Ecto neural progenitor cell (in vitro differentiated cells): ENCODE measurements at places on chromosomes 7 and 10.
A peak's percentile ranks its signal among the peaks of the same experiment; 100 is the strongest.

DNA sequence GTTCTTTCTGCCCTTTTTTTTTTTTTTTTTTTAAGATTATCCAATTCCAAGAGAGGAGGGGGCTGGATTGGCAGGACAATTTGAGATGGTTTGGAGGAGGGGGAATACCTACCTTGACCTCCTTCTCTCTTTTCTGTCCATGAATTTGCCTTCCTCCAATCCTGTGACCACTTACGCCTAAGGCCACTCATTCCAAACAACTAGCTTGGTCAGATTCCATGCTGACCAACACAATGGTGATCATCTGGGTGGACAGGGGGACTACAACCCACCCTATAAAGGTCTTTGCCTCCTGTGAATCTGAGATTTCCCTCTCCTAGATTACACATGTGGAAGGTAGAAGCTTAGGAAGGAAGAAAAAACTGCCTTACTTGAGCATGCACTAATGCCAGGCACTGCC, 2.3 kb upstream of the LDB1 start:
- DNase-seq = no peak

- no peak for DNase-seq
Observed at GRCh38 chr7:79011921-79012320, 441.5 kb downstream of the MAGI2 start.

- DNase-seq = no peak
Observed at GRCh38 chr7:108008827-108009226, 5.9 kb upstream of the LAMB1 start.

DNA sequence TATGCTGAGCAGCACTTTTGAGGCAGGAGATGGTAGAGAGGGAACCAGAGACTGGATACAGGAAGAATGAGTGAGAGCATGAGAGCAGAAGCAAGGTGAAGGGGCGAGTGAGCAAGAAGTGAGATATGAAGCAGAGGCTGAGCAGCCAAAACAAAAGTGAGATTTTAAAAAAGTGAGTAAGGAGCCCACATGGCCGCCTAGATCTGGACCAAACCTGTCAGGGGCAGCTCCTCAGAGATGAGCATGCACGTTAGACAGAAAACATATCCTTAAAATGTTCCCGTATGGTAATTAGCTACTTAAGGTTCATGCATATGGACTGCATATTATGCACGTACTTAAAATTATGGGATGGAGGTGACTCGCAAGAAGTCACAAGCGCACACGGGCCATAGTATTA, 22.5 kb downstream of the TMEM176A start:
- DNase-seq = no peak

- peak; percentile 6 for DNase-seq
Observed at GRCh38 chr10:78605800-78606350, 462.9 kb upstream of the ZMIZ1 start.

GRCh38 chr7:128986609-128987008, 48.9 kb downstream of the IRF5 start:
- no peak for DNase-seq

GRCh38 chr10:29865700-29866355, 193.6 kb downstream of the JCAD start:
- DNase-seq = no peak

- no peak for DNase-seq
Observed at GRCh38 chr10:79140855-79141254, 72.1 kb downstream of the ZMIZ1 start.

DNA sequence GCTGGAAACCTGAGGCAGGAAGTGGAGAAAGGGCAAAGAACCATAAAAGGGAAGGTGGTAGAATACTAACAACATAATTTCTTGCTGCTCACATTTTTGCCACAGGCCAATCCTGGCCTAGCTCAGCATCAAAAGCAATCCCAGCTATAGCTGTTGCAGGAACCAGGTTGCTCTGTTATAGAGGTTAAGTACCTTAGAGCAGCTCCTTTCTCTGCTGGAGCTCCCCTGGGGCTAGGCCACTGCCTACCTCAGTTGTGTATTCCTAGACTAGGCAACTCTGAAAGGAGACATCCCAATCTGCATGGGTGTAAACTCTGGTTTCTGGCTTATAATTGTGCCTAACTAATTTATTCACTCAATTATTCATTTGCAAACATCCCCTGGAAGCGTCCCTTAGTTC, 108.4 kb downstream of the ZNF365 start:
- DNase-seq = no peak

DNA sequence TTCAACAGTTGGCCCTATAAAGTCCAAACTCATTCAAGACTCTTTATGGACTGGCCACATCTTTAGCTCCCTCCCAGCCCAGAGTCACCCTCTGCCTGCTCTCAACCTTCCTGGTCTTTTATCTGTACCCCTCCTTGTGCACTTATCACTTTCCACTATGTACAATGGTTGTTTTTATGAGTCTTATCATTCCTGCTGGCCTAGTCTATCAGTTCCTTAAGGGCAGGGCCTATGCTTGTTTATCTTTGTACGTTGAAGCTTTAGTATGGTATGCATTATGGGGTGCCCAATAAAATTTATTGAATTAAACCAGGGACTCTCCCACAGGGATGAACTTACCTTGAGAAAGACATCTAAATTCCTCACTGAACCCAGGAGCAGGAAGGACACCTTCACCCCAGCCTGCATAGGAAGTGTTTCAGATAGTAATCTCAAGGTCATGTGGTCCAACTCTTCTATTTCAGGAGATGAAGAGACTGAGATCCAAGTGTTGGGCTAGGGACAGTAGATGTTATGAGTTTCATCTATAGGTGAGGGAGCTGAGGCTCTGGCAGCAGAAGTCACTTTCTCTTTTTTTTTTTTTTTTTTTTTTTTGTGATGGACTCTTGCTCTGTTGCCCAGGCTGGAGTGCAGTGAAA, 13.3 kb upstream of the PDCD4 start:
- no peak for DNase-seq

DNA sequence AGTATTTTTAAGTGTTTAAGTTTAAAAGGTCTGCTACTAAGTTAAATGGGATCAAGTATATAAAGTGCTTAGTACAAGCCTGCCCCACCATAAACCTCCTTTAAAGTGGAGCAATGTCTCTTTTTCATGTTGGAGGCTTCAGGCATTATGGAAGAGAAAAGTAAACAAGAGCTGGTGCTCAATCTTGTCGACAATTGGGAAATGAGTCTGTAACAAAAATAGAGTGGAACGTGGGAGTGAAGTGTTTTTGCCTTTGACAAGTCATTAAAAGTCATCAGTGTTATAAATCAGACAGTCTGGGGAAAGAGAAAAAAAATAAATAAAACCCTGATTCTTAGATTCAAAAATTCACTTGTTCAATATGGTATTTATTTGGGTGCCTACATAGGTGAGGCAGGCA, 44.7 kb downstream of the DNAJC12 start:
- DNase-seq = no peak

DNA sequence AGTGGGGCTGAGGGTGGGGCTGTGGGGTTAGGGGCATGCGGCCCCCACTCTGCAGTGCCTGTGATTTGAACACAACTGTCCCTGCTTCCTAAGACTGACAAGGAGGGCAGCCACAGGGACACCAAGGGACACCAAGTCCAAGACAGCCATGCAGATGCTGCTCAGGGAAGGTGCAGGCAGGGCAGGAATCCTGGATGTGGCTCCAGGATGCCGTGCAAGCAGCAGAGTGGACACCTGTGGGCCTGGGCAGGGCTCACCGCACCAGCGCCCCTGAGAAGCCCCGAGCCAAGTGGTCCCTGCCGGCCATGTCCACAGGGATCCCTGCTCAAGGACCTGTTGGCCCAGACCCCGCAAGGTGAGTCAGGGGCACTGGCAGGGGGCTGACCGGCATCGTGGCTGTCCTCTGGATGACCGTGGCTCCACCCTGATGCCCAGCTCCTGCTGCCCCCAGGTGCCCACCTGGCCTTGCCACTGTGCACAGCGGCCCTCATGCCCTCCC, 58.5 kb downstream of the STK32C start:
- DNase-seq = no peak

GRCh38 chr10:132335189-132336063, 3.4 kb downstream of the LRRC27 start:
- DNase-seq = no peak

GRCh38 chr7:95527033-95527775, 41.5 kb downstream of the ASB4 start:
- peak; percentile 68 for DNase-seq

DNA sequence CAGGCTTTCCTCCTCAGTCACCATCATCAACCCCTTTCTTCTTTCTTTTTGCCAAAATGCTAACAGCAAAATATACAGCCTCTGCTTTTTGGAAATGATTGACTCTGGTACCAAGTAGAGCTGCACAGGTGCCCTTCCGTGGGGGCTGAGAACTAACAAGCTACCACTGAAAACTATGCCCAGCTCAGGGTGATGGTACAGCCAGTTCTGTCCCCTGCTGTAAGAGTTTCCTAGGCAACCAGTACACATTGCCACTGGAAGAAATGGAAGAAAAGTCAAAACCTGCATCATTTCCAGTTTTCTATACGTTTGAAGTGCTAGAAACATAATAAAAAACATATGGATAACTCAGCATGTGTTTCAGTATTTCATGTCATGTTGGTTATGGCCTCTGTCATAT, 297.5 kb downstream of the PRKG1 start:
- DNase-seq = no peak

GRCh38 chr7:81956520-81956919, 186.7 kb upstream of the HGF start:
- no peak for DNase-seq

DNA sequence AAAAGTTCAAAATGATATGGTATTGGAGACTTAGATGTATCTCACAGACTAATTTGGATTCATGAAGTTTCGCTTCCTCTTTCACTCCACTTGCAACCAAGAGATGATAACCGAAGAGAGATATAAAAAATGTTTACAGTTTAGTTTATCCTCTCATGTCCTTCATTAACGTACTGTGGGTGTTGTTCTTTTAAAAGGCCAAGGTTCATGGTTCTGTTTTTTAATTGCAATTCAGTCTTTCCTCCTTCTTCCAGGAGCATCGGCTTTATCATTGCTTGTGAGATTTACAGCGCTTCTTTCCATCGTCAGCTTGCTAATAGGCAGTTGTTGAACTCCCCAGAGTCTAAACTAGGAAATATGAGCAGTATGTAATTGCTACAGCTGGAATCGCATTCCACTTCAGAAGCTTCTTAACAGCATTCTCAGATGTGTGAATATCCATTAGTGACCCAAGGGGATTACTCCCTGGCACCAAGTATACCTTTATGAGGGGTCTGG, 75.9 kb upstream of the HGF start:
- no peak for DNase-seq

- DNase-seq = peak; percentile 78
Observed at GRCh38 chr10:21364196-21365114, 161.0 kb downstream of the SKIDA1 start.

- no peak for DNase-seq
Observed at GRCh38 chr10:121722665-121723064, 124.4 kb upstream of the FGFR2 start.

- DNase-seq = no peak
Observed at GRCh38 chr7:139825666-139826290, 3.3 kb upstream of the TBXAS1 start.

GRCh38 chr10:113666682-113667252, 2.9 kb upstream of the NRAP start:
- no peak for DNase-seq

GRCh38 chr10:120989996-120990598, 138.9 kb downstream of the WDR11 start:
- DNase-seq = no peak

- DNase-seq = no peak
Observed at GRCh38 chr10:50384238-50384637, 132.9 kb upstream of the ASAH2 start.

DNA sequence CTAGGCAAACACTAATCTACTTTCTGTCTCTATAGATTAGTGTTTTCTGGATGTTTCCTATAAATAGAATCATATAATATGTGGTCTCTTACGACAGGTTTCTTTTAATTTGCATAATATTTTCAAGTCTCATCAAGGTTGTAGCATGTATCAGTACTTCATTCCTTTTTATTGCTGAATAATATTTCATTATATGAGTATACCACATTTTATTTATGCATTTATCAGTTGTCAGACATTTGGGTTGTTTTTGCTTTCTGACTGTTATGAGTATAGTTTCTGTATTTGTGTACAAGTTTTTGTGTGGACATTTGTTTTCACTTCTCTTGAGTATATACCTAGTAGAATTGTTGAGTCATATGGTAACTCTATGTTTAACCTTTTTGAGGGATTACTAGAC, 48.2 kb downstream of the SHOC2 start:
- no peak for DNase-seq

GRCh38 chr7:152081088-152081487, 55.6 kb downstream of the GALNT11 start:
- DNase-seq = no peak

DNA sequence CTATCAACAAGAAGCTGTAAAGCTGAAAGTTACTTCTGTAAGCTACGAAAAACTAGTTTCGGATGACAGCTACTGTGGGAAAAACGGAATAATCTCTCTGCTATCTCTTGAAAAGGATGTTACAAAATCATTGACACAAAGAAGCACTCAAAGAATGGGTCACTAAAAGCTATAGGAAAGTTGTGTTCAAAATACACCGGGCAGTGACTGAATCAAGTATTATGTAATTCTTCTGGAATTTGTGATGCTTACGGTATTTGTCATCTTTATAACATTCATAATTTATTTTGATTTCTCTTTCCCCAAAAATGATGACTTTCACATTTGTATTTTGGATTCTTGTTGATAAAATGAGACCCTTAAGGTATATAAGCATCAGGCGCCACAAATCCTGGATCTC, 112.1 kb upstream of the KLF6 start:
- no peak for DNase-seq

GRCh38 chr10:24261627-24262026, 52.7 kb downstream of the KIAA1217 start:
- DNase-seq = no peak

- DNase-seq = no peak
Observed at GRCh38 chr7:54878339-54878738, 119.3 kb upstream of the SEC61G start.

DNA sequence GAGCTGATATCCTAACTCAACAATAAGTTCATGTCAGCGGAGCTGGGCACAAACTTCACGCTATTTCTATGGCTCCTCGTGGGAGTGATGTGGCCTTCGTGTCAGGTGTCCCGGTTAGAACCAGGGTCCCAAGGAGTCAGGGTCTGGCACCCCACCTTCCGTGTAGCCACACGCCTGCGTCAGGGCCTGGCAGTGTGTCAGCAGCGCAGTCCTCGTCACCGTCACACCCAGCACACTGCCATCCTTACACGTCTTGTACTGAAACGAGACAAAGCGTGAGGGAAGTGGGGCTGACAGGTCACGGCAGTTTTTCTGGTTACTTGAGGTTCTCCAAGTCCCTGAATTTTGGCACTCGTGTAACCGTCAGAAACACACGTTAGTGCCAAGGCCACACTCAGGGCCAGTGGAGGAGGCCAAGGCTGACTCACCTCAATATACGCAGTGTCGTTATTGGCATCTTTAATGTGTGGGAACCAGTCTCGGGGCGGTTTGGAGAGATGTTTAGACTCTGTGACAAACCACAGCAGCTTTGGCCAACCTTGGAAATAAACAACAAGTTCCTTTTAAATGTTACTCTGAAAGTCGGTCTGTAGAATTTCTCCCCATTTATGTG, 254.7 kb downstream of the ZMYND11 start:
- DNase-seq = no peak

GRCh38 chr7:29915481-29916215, 74.0 kb downstream of the SCRN1 start:
- DNase-seq = no peak
